RPMI7951 (cell line): ENCODE measurements at places on chromosomes 1 and 21.

DNA sequence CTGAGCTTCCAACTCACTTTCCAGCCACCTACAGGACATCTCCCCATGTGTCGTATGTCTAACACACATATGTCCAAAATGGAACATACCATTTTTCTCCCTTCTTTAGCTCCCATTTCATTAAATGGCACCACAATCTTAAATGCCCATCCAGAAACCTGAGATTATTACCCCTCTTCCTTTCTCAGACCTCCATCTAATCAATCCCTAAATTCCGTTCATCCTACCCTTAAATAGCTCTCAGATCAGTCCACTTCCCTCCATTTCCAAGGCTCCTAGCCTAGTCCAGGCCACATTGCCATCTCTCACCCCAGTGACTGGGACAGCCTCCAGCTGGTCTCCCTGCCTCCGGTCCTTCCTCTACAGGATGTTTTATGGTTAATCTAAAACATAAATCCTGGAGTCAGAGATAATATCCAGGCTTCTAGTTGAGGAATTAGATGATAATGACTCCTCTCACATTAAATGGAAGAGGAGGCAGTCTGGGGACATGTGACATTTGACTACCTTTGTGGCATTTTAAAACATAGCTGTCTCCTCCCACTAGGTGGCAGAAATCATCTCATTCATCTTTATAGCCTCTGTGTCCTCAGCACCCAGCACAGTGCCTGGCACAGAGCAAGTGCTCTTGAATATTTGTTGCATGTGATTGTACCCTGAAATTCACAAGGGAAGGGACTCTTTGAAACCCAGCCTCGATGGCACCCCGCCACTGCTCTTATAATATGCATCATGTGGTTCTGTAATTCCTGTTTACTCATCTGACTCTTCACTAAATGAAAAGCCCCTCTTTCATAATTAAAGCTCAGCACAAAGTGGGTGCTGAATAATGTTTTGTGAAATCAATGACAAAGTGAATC, 102.3 kb downstream of the TMEM53 start:
- DNase-seq, result no peak

DNA sequence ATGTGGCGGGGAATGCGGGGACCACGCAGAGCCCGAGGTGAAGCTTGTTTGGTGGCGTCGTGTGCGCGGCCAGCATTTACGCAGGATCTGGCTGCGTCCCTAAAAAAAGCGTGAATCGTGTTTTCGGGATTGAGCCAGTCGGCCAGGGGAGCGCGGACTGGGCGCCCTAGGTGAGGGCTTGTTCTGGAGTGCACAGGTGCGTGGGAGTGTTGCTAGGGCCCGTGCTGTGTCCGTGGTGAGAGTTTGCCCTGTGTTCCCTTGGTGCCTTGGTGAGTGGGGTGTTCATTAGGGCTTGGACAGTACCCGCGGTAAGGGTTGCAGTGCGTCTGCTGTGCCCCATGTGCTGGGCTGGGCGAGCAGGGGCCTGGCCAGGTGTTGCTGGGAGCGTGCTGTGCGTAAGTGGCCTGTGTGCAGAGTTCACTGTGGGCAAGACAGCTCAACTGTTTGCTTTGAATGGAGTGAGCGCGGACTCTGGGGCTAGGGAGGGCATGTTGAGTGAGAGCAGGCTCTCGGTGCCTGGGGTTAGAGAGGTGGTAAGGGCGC, 673 bp downstream of the CD46 start:
- peak; percentile 14 for DNase-seq

GRCh38 chr1:207866471-207867135, 44.3 kb downstream of the CD34 start:
- DNase-seq, result no peak

- peak; percentile 66 for DNase-seq
Observed at GRCh38 chr1:42682739-42683531, 717 bp downstream of the YBX1 start.

GRCh38 chr1:215932558-215932957, 365.5 kb downstream of the KCTD3 start:
- DNase-seq, result no peak

DNA sequence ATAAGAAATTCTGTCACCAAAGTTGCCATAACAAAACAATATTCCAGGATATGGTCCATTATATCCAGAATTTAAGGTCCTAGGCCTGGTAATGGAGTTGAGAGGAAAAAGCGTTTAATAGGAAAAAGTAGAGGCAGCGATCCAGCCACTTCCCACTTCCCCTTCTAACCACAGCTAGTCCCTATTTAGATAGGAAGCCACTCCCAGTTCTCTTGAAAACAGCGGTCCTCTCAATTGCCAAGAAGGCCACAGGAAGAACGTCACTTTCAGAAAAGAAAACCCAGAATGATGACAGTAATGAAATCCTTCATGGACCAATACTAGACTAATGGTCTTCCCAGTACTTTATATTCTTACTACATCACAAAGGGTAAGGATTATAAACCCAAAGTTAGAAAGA, 38.6 kb downstream of the ABL2 start:
- DNase-seq, result peak; percentile 76

GRCh38 chr1:15409388-15410222, at the start of gene EFHD2:
Gene EFHD2, plus strand, starts transcription at chr1:15409888. Its CDS starts 84 bp downstream, at chr1:15409972.
- peak; percentile 76 for DNase-seq

GRCh38 chr1:167683226-167683625, 38.6 kb upstream of the MPZL1 start:
- DNase-seq, result no peak

- no peak for DNase-seq
Observed at GRCh38 chr1:95437011-95437410, 203.0 kb downstream of the RWDD3 start.

DNA sequence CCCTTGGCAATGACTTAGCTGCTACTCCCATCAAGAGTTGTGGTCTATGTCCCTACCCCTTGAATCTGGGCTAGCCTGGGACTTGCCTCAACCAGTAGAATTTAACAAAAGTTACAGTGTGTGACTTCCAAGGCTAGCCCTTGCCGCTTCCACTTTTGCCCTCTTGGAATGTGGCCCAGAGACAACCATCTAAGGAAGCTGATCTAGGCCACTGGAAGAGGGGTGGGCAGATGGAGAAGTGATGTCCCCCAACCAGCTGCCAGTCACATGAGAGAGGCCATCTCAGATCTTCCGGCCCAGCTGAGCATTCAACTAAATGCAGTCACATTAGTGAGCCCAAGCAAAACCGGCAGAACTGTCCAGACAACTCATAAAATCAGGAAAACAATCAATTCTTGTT, 115.1 kb downstream of the TOMM20 start:
- no peak for DNase-seq

- no peak for DNase-seq
Observed at GRCh38 chr1:8358897-8359616, 41.1 kb downstream of the SLC45A1 start.

- peak; percentile 73 for DNase-seq
Observed at GRCh38 chr1:21673277-21673780, 4.2 kb upstream of the RAP1GAP start.

DNA sequence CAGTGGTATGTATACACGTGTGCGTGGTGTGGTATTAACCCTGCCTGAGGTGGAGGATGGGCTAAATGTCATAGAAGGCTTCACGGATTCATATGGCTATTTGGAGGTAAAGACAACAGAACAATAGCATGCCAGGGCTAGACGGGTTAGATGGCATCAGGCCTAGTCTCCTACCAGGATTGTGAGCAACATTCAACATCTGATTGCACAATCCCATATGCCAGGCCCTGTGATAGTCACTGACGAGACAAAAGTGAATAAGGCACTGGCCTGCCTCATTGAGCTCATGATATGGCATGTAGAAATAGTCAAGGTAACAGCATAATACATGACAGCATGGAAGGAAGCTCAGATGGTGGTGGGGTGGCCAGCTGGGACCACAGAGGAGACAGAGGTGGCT, 167.1 kb upstream of the BEND5 start:
- DNase-seq, result no peak

- peak; percentile 42 for DNase-seq
Observed at GRCh38 chr1:113929750-113930498, 800 bp downstream of the HIPK1 start.

- no peak for DNase-seq
Observed at GRCh38 chr1:203935321-203935720, 73.9 kb downstream of the SNRPE start.

GRCh38 chr1:163528710-163529348, 207.1 kb downstream of the NUF2 start:
- DNase-seq, result peak; percentile 11

GRCh38 chr21:29524055-29524454, 225.3 kb downstream of the BACH1 start:
- DNase-seq, result no peak

DNA sequence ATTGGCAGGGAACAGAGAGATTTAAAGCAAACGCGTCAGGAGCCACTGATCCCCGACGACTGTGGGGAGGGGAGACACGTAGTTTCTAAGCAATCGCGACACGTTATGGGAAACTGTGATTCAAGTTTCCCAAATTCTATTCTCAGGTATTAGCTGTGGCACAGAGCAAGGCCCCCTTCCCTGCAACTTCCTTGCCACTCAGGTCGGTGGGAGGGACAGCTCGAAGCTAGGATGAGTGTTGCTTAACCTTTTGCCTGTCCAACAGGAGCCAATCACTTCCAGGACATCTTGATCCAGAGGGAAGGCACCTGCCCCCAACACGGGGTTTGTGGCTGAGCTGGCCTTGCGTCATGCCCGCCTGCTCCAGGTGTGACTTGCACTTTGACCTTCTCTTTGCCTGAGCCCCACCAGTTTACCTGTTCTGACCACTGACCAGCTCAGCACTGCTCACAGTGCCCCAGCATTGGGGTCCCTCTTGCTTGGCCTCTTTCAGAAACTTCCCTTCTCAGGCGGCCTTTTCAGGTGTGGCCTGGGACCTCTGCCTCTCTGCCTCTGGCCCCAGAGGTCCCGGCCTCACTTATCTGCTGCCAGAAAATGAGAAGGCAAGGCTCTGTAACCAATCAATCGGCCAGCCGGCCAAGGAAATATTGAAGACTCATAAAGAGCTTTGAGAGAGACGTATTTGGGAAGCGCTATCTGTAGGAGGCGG, 24.6 kb downstream of the TEX35 start:
- no peak for DNase-seq

GRCh38 chr1:2638466-2639115, 5.8 kb upstream of the MMEL1 start:
- no peak for DNase-seq

- no peak for DNase-seq
Observed at GRCh38 chr21:43826623-43826974, 37.2 kb downstream of the RRP1 start.

- DNase-seq, result no peak
Observed at GRCh38 chr1:215926670-215927069, 359.6 kb downstream of the KCTD3 start.

- DNase-seq, result no peak
Observed at GRCh38 chr1:147568551-147568950, 27.2 kb downstream of the BCL9 start.

DNA sequence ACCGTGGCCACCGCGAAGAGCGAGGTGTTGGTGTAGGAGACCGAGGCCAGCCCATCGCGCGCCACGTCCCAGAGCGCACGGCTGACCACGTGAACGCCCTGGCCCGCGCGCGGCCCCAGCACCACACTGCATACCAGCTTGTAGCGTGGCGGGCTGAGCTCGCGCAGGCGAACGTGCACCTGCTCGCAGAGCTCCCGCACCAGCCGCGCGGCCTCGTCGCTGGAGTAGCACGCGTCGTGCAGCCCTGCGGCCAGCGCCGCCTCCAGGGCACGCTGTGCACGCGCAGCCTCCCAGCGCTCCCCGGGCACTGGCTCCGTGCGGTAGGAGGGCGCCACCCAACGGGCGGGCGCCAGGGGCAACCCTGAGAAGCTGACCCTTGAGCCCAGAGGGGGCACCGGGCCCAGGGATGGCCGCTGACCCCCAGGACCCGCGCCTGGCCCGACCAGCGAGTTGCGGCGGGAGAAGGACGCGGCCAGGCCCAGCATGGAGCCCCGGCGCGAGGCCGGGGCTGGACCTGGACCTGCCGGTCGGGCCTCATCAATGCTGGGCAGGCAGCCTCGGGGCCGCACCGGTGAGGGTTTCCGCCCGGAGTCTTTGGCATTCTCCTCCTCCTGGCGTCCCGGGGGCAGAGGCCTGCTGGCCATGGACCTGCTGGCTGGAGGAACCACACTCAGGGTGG, 987 bp downstream of the DYNLT4 start:
- DNase-seq, result no peak

- DNase-seq, result no peak
Observed at GRCh38 chr1:101178688-101179491, 57.9 kb upstream of the S1PR1 start.

- peak; percentile 66 for DNase-seq
Observed at GRCh38 chr1:53652441-53653199, 86.3 kb downstream of the GLIS1 start.

- DNase-seq, result no peak
Observed at GRCh38 chr1:199242601-199243000, 603.8 kb downstream of the PTPRC start.

DNA sequence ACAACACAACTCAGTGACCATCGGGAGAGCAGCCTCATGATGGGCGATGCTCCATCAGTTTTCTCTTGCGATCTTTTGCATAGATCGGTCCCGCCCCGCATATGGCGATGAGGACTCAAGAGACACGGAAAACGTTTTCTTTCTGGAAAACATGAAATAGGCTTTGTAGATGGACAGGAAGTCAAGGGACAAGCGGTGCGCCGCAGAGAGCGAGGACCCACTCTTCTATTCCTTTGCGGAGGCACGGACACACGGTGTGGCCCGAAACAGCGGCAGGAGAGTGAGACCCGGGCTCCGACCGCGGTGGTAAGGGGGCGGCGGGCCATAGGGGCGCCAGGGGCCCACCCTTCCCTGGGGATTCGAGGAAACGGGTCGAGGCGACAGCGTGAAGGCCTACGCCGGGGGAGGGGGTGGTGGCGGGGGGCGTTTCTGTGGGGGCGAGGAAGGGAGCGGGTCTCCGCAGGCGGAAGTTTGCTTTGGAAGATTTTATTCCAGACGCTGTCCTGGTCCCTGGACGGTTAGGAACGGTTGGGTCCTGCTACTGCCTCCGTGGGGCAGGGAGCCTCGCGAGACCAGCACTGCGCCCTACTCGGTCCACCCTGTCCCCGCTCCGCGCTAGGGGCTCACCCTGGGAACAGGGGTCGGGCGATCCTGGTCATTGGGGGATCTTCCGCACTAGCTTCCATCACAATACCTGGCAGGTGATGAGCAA, 796 bp upstream of the TDRKH start:
- DNase-seq, result peak; percentile 26

GRCh38 chr1:109543283-109543987, 3.8 kb downstream of the GPR61 start:
- DNase-seq, result no peak

- no peak for DNase-seq
Observed at GRCh38 chr21:36706482-36706852, 7.6 kb downstream of the SIM2 start.

GRCh38 chr1:33802268-33802667, 61.6 kb upstream of the HMGB4 start:
- no peak for DNase-seq

- DNase-seq, result peak; percentile 81
Observed at GRCh38 chr21:45555557-45556301, 13.5 kb upstream of the SLC19A1 start.

- DNase-seq, result no peak
Observed at GRCh38 chr1:181482521-181483284, 614 bp upstream of the CACNA1E start.

GRCh38 chr1:95146637-95147036, 29.5 kb downstream of the TLCD4 start:
- no peak for DNase-seq

- no peak for DNase-seq
Observed at GRCh38 chr1:206963119-206963712, 7.0 kb downstream of the FCAMR start.

- no peak for DNase-seq
Observed at GRCh38 chr1:198549866-198550265, 9.4 kb upstream of the ATP6V1G3 start.

GRCh38 chr1:74790453-74790852, 57.5 kb downstream of the TYW3 start:
- no peak for DNase-seq
